ENCODE measurements at places on chromosomes 6 and 20.

DNA sequence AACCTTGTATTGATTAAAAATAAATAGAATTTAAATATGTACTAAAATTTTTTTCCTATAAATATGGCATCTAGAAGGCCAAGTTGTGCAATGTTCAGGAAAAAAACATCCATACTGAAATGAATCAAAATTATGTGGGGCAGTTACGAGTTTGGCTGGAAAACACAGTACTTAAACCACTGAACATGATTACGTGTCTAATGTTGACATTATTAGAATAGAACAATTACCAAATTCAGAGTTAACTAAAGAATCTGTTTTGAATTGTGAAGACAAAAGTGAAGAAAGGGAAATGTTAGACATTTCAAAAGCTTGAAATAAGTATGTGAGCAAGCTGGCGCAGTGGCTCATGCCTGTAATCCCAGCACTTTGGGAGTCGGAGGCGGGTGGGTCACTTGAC lies 57.2 kb downstream of the KLHL31 start:
- no peak for DNase-seq

DNA sequence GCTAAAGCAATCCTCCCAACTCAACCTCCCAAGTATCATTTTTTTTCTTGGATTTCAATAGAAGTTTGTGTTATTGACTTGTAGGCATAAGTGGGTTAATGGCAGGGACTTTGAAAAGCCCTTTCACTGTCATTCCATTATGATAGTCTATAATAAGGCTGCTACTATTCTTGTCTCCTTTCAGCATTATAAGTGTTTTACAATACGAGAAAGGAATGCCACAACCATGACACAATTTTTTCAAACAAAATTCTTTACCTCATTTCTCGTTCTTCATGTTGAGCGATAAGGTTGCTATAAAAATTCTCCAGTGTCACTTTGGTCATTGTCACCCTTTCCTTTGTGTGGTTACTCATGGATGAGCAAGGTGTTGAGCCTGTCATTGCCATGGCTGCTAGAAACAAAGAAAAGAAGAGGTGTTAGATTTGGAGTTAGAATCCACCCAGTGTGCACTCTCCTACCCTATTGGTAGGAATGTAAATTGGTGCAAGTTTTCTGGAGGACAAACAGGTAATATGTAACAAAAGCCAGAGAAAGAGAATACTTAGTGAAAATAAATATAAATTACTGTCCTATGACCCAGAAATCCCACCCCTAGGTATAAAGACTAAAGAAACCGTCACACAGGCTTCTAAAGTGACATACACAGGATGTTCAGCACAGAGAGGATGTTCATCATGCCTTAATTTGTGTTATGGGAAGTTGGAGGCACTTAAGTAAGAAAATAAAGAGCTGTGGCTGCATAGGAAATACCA lies 7.3 kb downstream of the STK38 start:
- no peak for DNase-seq

DNA sequence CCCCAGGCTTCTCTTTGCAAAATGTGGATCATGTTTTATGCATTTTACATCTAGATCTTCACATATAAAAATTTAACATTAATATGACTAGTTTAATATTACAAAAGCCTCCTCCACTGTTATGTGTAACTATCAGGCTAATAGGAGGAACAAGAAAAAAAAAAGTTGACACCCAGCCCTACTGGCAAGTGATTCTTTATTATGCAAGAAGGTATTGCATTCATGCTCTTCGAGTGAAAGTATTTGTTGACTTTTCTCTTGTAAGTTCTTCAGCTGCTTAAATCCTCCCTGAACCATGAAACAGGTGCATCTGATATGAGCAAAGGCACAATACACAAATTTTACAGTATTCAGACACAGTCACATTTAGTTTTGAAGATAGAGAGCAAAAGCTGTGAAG lies 716 bp upstream of the HLA-DQB2 start:
- DNase-seq: no peak

GRCh38 chr6:34447386-34447785 lies 18.5 kb upstream of the PACSIN1 start:
- no peak for DNase-seq

GRCh38 chr6:81465859-81466258 lies 286.6 kb downstream of the TENT5A start:
- DNase-seq: no peak

GRCh38 chr6:134261766-134262165 lies 56.1 kb downstream of the SGK1 start:
- DNase-seq: no peak

GRCh38 chr20:10076126-10077080 lies 41.6 kb downstream of the ANKEF1 start:
- no peak for DNase-seq

GRCh38 chr6:27128311-27129094 lies 119.0 kb upstream of the PRSS16 start:
- DNase-seq: no peak

- no peak for DNase-seq
Observed at GRCh38 chr6:145559836-145560235, 175.5 kb downstream of the EPM2A start.

GRCh38 chr6:123879749-123880148 lies 76.1 kb downstream of the NKAIN2 start:
- no peak for DNase-seq

DNA sequence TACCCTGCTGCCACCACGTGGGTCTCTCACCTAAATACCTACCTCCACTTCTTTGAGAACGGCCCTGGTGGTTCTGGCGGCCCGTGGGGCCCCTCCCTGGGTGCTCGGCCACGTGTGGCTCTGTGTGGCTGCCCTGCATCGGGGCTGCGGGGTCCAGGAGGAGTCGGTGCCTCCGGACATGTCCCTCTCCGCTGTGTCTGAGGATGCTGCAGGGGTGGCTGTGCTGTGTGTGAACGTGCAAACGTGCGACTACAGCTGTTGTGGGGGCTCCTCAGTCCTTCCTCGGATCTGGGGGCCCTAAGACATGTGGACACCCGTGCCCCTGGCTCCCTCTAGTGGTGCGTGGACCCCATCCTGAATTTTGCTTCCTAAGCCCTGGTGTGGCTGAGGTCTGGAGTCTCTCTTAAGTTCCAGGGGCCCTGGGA lies 691.8 kb downstream of the QKI start:
- peak; percentile 6 for DNase-seq

DNA sequence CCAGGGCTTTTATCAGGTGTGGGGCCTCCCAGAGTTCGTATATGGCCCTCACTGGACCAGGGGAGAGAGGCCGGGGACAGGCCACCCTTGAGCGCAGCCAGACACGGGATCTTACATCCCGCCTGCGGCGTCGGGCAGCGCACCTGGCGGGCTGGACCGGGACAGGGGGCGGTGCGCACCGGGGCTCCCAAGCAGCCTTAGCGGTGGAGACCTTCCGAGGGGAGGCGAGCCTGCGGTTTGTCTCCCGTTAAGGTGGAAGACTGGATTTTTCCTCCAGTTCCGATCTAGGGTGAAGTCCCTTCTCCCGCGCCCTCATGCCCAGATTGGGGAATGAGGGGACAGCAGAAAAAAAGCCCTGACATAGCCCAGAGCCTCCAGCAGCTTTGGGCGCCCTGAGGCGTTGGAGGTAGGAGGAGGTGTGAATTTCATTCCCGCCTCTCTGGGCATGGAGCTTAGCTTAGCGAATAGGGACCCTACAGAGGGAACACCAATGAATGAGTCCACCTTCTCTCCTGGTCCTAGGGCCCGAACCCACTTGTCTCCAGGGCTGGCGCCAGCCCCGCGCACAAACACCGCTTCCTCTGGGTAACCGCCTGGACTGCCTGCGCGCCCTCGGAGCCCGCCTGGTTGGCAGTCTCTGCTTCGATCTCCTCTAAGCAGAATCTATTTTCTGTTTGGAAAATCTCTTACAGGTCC lies 6.7 kb upstream of the LAMP5 start:
- no peak for DNase-seq

Measured in stimulated activated naive CD8-positive, alpha-beta T cell treated with anti-CD3 and anti-CD28 coated beads, Interleukin-15, Interleukin-2, amounts not matched to agents 100 U/mL and 50 U/mL, for 24 hours (primary cell).